Activated effector memory CD4-positive, alpha-beta T cell treated with Interleukin-2 at 50 U/mL for 16 hours (primary cell): ENCODE measurements at places on chromosomes 2 and 18.

- no peak for DNase-seq
Observed at GRCh38 chr18:44957025-44957424, 276.3 kb downstream of the SETBP1 start.

GRCh38 chr18:32884543-32884942 lies 111.7 kb upstream of the KLHL14 start:
- no peak for DNase-seq

GRCh38 chr2:29879456-29879855 lies 41.9 kb downstream of the ALK start:
- DNase-seq: no peak

DNA sequence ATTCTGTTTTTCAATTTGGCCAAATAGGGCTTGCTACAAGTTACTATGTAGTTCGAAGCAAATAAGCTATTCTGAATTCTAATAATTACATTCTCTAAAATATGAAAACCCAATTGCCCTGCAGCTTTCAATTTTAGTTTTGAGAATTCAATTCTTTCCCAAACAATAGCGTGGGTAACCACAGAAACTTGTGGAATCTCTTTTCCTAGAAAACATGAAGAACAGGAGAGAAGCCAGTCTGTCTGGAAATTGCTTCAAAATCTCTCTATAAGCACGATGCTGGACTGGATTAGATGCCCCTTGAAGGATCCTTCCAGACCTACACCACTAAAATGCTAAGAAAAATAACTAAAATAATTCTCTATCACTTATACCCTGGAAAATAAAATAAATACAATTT lies 115.0 kb downstream of the THADA start:
- DNase-seq: no peak

DNA sequence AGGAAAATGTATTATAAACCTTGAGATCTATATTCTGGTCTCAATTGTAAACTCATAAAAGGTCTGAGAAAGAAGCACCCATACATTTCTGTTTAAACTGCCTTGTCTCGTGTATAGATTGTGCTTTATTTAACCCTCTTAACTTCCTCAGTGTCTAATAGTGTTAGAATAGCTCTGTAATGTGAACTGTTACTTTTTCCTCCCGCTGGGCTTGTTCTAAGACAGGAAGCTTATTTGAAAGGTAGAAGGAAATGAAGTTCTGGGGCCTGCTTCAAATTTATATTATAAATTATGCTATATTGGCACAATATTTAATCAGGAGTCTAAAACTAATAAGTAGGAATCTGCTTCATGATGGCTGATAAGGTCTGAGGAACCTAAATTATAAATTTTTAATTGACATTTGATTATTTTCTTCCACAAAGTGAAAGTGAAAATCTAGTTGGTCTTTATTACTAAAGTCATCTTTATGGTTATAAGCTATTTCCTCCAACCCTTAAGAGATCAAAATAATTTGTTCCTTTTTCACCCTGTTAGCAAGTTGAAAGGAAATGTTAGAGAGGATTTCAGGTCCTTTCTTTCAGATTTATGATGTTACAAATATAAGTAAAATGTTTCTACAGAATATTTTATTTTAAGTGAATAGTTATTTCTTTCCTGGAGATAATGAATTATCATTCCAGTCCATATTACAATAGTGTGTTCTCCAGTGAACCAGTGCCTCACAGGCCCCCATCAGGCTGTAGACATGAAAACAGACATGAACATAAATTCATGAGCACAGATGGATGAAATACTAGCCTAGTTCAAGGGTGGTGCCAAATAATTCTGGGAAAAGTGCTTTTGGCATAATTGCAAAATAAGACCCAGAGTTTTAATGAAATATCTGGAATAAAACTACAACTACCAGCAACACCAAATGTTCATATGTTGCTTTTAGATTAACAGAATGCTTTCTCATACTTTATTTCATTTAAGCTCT lies 7.9 kb downstream of the MFSD6 start:
- no peak for DNase-seq

DNA sequence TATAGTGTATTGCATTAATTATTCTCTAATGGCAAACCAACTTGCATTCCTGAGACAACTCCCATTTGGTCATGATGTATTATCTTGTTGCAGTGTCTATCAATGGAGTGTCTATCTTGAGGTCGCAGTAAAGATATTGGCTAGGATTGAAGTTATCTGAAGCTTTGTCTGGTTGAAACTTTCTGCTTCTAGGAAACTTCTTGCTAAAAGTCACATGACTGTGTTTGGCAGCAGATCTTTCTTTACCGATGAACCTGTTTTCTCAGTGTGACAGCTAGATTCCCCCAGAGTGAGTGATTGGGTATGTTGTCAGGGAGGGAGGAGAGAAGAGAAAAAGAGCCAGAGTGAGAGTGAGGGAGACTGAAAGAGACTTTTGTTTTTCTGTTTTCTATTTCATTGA lies 119.6 kb downstream of the QPCT start:
- no peak for DNase-seq

DNA sequence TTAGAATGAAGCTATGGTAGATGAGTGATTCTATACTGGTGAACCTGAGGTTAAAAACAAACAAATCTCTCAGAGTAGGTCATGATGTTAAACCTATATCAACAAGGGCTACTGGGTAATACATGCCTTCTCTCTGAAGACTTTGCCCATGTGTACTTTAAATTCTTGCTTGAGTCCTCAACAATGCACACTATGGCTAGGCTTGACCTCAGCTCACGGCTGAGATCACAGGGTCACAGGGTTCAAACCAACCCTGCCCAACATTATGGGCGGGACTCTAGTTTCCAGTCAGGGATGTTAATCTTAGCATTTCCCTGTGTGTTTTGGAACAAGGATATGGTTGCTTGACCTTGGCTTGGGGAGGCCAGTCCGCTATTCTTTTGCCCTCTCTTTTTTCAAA lies 7.7 kb downstream of the CD28 start:
- DNase-seq: no peak

DNA sequence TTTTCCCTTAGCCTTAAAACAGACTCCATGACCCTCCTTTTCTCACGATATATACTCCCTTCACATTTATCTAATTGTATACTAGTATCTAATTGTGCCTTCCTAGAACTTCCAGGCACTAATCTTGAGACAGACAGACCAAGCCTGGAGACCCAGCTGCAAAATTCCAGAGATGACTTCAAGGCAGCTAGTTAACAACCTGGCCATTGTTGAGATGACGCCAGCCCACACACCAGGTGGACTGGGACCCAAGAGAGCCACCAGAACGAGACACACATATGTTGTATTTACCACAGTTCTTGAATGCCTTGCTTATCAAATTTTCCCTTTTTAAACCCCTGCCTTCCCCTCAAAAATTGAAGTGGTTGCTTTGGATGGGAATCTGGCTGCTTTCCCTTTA lies 48.9 kb upstream of the SELENOI start:
- no peak for DNase-seq
